Stimulated activated CD4-positive, alpha-beta T cell treated with anti-CD3 and anti-CD28 coated beads, Interleukin-12 subunit alpha, Interleukin-12 subunit beta, amount 100 ng/mL, for 24 hours (primary cell): ENCODE measurements at places on chromosomes 3 and 15.
A peak's percentile ranks its signal among the peaks of the same experiment; 100 is the strongest.

- DNase-seq: no peak
Observed at GRCh38 chr3:60746695-60747416, 504.4 kb downstream of the FHIT start.

- no peak for DNase-seq
Observed at GRCh38 chr3:194129581-194130133, 6.3 kb upstream of the HES1 start.

DNA sequence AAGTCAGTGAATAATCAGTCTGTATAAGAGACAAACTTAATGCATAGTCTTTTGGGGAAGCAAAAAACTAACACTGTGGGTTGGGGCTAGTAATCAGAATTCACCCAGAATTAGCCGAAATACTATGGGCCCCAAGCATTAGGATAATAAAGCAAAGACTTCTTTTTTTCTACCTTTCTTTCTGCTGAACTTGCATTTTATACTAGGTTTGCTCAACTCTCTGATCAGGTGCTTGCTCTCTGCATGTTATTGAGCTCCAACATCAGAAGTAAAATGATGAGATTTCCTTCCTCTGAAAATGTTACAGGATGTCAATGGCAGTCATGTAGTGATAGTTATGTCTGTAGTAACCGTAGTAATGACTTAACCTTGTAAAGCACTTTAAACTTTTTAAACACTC, 216.6 kb downstream of the KCNMB2 start:
- no peak for DNase-seq

- no peak for DNase-seq
Observed at GRCh38 chr3:133016838-133017309, 21.3 kb upstream of the TMEM108 start.

- no peak for DNase-seq
Observed at GRCh38 chr3:195905970-195906864, 2.1 kb downstream of the TNK2 start.

DNA sequence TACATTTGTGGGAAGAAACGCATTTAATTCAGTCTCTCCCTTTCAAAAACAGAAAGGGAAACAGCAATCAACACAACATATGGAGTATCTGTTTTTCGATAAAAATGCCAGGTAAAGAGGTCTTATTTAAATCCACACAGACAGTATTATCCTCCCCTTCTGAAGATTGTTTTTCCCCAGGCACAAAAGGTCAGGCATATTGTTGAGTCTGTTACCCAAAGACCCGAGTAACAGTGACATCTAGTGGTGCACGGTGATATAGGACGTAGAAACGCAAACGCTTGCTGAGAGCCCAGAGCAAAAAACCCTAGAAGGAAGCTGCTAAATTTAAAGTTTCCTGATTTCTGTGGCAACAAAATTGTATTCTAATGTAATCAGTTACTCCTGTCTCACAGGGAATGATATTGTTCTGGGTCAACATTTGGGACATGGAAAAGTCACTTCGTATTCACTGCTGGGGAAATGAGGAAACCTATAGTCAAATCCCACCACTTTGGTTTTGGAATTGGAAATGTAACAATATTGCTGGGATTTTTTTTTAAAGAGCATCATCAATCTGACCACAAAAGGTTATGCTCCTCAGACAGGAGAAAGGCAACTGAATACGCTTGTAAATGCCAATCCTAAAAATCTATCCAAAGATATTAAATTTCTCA, 312.7 kb upstream of the CCDC54 start:
- peak; percentile 58 for DNase-seq

- no peak for DNase-seq
Observed at GRCh38 chr3:22920006-22920405, 283.1 kb upstream of the UBE2E2 start.

GRCh38 chr3:190108804-190109203, 11.9 kb downstream of the P3H2 start:
- DNase-seq: no peak

DNA sequence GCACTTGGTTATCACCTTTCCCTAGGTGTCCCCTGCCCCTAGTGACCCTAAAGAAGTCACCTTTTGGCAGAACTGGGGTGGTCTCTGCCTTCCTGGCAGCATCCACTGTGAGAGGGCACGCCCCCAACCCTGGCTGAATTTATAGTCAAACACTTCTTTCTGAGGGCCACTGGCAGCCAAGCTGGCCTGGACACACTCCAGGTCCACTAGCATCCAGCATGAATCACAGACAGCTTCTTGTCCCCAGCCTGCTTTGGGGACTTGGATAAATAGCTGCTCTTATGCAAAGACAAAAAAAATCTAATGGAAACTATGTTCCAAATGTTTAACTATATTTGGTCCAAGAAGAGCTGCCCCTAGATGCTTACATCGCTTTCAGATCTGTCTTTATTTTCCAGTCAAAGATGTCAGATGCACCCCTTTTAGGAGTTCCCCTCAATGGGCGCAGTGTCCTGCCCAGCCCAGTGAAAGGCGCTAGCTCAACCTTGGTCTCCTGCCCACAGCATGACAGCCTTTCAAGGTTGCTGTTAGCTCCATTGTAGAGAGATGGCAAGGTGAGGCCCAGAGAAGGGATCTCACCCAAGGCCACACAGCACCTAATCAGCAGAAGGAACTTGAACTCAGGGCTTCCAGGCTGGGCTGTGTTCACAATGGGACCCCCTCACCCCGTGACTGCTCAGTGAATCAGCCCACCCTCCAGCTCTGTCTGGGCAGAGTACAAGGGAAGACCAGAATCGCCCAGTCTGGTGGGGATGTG, 7.0 kb downstream of the RASL12 start:
- no peak for DNase-seq

GRCh38 chr3:184553385-184553784, 8.2 kb upstream of the EPHB3 start:
- DNase-seq: no peak

GRCh38 chr15:75713338-75713895, 769 bp upstream of the CSPG4 start:
- no peak for DNase-seq

DNA sequence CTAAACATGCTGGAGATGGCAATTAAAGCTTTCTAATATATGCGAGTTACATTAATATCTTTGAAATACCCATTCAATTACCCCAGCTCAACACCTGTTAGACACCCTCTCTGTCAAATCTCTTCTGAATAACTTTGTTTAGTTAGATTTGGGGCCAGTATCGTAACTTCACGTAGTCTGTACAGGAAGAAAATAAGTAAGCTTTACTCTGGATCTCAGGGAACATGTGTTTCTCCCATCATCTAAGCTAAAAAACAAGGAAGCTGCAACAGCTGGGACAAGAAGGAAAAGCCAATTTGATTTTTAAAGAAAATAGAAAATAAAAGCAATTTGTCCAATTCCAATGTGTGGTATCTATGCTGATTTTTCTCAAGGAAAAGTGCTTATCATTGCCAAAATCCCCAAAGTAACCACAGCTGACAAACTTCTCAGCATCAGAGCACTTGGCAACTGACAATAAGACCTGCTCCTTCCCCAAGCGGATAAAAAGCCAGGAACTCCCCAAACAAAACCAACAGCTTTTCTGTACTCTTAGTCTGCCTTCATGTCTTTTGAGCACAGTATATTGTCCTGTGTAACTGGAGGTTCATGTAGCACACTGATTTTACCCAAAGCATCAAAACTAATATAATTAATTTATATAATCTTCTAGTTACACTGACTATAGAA, 279.1 kb downstream of the ZBTB20 start:
- no peak for DNase-seq

DNA sequence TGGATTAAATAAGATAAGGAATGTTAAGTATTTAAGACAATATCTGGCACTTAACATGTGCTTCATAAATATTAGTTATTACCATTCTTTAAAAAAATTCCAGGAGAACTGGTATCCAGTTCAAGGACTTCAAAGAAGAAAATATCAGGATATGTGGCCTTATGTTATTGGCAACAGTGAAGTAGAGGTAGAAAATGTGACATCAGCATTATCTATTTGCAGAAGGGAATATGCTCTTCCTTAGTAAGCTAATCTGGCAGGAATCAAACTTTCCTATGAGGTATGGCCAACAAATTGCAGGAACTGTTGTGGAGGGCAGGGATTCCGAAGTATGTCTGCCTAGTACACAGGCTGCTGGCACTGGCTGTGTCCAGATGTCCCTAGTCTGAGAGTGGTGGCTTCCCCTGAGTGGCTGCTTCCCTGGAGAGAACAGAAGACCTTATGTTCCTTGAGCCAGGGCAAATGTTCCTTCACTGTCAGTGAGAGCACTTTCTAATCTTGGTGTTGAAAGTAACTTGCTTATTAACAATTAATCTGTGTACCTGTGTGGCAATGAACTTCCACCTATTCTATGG, 351.7 kb upstream of the THRB start:
- DNase-seq: no peak

GRCh38 chr3:185552358-185552877, at the start of gene LIPH:
Gene LIPH (minus strand): TSS chr3:185552588. CDS start chr3:185552471, 117 bp downstream.
- no peak for DNase-seq

- no peak for DNase-seq
Observed at GRCh38 chr3:36648241-36649034, 115.9 kb downstream of the DCLK3 start.

DNA sequence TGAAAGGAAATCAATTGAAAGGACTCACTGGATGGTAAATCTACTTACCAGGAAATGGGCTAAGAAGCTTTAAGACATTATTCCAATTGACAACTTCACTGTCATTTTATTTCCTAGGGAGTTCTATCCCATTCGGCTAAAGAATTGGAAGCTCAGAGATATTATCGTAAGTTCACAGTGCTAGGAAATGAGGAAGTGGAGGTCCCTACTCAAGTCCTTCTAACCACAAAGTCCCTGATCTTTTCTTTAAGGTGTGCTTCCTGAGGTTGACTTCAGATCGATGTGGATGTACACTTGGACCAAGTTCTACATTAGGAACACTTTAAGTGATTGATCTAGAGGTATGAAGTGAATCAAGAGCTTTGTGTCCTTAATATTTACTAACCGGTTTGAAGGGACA, 63.6 kb downstream of the MDFIC2 start:
- no peak for DNase-seq

GRCh38 chr15:83471307-83471866, 24.2 kb downstream of the SH3GL3 start:
- DNase-seq: no peak

GRCh38 chr3:124313621-124314020, 321.7 kb upstream of the ROPN1 start:
- no peak for DNase-seq

GRCh38 chr15:66298803-66299251, 5.5 kb downstream of the DIS3L start:
- no peak for DNase-seq

DNA sequence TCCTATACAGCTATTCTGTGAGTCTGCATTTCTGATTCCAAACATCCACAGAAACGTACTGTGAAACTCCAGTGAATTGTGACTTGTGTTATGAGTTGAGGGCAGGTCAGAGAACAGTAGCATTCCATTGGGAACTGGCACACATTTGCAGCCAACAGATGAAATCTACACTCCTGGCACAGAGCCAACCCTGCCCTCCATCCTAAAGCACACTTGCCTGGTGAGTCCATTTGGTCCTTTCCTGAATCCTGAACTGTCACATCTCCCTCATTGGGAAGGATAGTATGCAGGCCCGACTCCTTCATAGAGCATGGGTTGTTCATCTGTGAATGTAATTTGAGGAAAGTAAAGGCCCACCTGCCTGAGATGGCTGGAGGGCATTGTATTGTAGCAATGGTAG, 314.3 kb upstream of the RASGRP1 start:
- DNase-seq: no peak
